ENCODE measurements at places on chromosomes 3 and 15. TPM values are rescaled to one million over a fixed set of nuclear protein-coding genes. Genes with fewer than 3 reads are reported as not detected.

- DNase-seq: no peak
Observed at GRCh38 chr15:23401627-23402026, 45.4 kb downstream of the GOLGA6L2 start.

GRCh38 chr15:63221346-63221745 is 31.9 kb downstream of the RAB8B start:
- DNase-seq: peak; percentile 56

DNA sequence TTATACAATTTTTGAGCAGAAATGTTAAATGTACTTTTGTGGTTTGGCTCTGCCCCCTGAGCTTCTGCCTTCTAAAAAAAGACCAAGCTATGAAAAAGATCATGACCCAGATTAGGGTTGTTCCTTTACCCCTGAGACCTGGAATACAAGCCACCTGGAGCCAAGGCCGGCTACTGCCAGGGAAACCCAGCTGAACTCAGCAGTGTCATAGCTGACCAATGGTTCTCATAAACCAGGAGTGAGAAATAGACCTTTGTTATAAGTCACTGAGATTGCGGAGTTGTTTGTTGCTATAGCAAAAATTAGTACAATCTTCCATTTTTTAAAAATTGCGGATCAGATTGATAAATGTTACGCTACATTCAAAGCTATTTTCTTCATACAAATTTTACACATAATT is 1261.7 kb downstream of the ROBO1 start:
- DNase-seq: no peak

GRCh38 chr3:127220497-127220896 is 27.6 kb downstream of the PRR23E start:
- DNase-seq: no peak

DNA sequence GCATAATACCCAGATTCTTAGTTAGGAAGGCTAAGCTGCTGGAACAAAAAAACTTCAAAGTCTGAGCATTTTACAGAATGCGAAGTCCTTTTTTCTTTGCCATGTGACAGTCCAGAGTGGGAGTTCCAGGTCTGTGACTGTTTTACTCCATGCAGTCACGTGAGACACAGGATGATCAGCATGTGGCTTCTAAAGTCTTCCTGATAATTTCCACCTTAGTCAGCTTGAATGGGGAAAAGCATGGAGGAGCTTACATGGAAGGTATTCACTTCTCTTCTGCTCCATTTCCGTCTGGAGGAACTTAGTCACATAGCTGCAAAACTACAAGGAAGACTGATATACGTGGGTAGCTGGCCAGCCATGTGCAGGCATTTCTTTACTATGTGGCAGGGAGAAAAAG is 1.7 kb downstream of the SNTN start:
- DNase-seq: peak; percentile 8

GRCh38 chr3:157088601-157089454 is 71.1 kb downstream of the CCNL1 start:
- peak; percentile 98 for DNase-seq

GRCh38 chr3:174318181-174318580 is 541.0 kb upstream of the NAALADL2 start:
- no peak for DNase-seq

DNA sequence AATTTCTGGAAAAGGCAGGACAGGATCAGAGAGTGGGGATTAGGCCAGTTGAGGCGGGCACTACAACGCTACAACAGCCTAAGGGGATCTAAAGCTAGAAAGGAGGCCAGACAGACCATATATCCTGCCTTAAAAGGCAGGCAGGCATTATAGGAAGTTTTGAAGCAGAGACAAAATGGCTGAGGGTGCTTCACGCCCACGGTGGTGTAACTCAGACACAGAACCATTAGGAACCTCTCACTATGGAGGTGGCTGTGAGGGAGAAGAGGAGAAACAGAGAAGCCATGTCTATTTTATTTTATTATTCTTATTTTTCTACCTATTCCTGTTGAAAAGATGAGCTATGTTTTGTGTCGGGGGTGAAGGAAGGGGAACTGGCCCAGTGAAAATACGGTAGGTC is 2.1 kb upstream of the USP4 start:
- DNase-seq: no peak

DNA sequence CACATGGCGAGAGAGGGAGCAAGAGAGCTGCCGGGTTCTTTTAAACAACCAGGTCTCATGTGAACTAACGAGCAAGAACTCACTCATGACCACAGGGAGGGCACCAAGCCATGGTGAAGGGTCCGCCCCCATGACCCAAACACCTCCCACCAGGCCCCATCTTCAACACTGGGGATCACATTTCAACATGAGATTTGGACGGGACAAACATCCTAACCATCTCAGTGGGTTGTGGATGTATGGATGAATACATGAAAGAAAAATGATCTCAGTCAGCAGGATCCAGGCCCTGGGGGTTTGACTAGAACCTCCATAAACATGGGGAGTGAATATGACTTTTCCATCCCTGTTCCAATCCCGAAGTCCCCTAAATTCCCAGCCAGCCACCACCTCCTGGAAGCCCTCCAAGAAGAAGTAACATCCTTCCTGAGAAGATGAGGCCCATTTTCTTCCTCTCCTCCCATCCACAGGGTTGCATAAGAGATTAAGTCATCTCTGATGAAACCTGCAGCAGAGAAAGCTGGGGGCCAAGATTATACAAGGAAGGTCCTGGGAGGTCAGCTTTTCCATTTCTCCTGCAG is 9.5 kb downstream of the CAV3 start:
- DNase-seq: peak; percentile 64

GRCh38 chr3:50208677-50209344 is 3.7 kb downstream of the SLC38A3 start:
- DNase-seq: no peak

GRCh38 chr3:128083980-128084674 is 31.9 kb downstream of the SEC61A1 start:
- DNase-seq: peak; percentile 43

DNA sequence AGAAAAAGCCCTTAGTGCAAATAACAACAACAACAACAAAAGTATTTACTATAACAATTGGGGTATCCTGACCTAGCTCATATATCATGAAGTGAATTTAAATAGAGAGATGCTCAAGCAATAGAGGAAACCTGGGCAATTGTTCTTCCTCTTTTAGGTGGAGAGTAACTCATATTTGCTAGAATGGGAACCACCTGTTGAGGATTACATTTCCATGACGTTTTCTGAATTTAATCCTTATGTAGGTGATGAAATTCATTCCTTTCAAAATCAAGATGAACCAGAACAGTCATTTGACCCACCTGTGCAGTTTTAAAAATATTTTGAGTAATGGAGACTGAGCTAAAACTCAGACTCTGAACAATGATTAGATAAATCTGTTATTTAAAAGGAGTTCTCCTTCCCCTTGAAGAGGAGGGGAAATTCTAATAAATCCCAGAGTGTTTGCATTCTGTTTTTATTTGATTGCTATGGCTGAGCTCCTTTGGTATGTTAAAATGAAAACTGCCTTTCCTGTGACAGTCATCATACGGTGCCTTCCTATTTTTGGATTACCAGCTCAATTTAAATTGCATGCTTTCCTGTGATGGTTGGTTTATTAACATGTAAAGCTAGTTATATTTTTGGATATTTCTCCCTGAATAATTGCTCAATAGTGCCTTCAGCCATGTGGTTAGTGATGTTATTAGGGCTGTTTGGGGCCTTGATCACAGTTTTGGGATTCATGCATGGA is 24.3 kb downstream of the VPS8 start:
- DNase-seq: no peak

DNA sequence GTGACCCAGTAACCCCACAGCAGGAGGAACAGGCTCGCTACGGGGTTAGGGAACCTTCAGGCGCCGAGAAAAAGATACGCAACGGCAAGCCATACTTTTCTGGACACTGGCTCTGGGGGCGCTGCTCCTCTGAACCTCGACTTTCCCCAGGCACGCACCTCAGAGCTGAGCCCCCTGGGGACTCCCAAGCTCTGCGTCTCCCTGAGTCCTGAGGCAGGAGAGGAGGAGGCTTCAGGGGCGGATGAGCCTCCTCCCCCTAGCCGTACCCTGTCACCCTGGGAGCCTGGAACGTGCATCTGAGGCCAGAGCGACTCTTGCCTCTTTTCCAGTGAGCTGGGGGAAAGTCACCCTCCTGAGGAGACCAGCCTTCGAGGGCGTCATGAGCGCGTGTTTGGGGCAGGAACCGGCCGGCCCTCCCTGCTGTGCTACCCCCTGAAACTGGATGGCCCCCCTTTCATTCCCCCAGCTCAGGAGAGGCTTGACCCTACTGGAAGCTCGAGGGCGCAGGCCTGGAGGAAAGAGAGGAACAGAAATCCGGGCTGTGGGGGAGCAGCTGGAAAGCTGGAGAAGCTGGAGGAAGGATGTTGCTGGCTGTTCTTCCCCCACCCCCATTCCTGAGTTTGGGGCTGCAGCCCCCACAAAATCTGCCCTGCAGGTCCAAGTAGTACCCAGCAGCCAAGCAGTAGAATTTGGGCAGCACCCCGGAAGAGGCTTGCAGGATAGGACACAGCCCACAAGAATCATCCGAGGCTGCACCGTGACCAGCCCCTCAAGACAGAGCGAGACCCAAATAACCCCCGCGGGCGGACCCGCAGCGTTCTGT is 25.1 kb upstream of the POLG start:
- no peak for DNase-seq

DNA sequence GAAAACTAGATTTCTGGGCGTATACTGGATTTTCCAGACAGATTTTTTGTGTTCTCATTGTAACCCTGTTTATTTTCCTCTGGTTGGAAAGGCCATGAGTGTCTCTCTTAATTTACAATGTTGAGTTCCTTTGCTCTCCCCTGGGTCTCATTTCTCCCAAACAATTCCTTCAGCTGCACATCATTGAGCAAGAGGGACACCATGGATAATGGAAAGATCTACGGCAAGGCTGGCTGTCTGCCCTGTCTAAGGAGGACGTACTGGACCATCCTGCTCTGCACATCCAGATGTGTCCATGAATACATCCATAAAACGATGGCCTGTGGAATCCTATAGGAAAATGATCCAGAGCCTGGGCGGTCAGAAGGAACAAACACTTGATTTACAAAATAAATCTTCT is 258.1 kb upstream of the MCTP2 start:
- DNase-seq: no peak

GRCh38 chr3:42698911-42699230 is 3.7 kb downstream of the HHATL start:
- no peak for DNase-seq

DNA sequence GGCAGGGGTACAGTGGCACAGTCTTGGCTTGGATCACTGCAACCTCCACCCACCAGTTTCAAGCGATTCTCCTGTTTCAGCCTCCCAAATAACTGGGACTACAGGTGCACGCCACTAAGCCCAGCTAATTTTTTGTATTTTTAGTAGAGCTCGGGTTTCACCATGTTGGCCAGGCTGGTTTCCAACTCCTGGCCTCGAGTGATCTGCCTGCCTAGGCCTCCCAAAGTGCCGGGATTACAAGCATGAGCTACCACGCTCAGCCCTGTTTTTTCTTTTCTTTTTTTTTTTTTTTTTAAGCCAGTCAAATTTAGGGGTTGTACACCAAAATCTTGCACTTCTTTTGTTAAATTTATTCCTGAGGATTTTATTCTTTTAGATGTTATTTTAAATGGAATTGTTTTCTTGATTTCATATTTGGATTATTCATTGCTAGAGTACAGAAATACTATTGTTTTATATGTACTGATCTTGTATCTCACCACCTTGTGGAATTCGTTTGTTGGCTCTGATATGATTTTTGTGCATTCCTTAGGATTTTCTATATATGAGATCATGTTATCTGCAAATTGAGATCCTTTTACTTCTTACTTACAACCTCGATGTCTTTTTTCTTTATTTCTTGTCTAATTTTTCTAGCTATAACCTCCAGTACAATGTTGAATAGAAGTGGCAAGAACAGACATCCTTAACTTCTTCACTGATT is 65.6 kb downstream of the ZNF609 start:
- peak; percentile 62 for DNase-seq

DNA sequence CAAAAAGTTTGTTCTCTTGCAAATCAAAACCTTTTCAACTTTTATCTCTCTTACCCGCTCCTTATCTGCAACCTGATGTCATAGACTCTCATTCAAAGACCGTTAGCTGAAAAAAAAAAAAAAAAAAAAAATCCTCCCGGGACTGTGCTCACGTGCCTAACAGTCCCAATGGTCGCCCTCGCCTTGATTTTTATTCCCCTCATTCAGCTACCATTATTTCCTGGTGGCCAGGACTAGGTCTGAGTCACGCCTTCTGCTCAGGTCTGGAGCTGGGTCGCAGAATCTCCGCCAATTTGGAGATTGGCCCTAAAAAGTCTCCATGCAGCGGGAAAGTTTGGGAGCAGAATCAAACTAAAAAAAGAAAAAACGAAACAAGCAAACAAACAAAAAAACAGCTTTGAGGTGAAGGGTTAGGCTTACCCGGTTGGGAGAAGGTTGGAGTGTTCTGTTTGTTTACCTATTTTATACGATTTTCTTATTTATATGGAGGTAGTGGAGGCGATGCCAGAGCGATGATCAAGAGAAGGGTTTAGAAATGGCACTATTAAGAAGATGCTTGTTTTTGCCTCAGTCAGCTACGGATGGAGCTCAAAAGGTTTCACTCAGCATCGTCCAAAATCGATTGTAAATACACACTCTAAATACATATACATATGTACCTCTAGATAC is 51.1 kb downstream of the ZIC4 start:
- DNase-seq: no peak

GRCh38 chr15:40850576-40851112 is 6.8 kb downstream of the SPINT1 start:
- no peak for DNase-seq

DNA sequence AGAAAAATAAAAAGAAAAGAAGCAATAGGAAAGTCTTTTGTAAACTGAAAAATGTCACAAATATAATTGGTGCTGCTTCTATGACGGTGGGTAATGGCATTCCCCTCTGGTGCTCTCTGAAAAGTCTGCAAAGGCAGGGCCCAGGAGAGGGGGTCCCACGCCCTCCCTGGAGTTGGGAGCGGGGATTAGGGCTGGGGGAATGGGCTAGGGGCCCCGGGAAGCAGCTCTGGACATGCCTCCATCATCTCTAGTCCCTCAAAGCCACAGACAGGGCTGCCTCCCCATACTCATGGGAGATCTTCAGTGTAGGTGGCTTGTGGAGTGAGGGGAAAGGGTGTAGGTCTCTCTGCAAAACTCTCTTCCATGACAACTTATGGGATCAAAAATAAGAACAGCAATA is 7.8 kb upstream of the RHCG start:
- no peak for DNase-seq

DNA sequence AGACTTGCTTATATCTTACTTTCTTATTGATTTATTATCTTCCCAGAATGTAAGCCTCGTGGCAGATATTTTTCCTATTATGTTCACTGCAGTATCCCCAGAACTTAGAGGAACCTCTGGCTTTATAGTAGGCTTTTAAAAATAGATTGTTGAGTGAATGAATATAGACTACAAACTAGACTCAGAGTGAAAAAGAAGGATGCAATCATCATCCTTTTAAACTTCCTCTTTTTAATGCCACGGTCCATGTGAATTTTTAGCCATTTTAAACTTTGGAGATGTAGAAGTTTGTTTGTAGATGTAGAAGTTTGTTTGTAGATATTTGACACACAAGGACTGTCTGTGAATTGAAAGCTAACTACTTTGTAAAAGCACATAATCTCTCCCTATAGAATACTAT is 7.2 kb upstream of the P2RY12 start:
- DNase-seq: no peak

ST3GAL6 gene
- total RNA-seq: 2.3 TPM

SCAMP5 gene
- 2.2 TPM for total RNA-seq

GCSAM gene
- not detected for total RNA-seq

SLC27A2 gene
- total RNA-seq: not detected

GOLGA8K gene
- not detected for total RNA-seq

EFCAB12 gene
- total RNA-seq: not detected

EMC7 gene
- 46.6 TPM for total RNA-seq

HES1 gene
- 0.81 TPM for total RNA-seq

ZNF502 gene
- 4.7 TPM for total RNA-seq

A4GNT gene
- not detected for total RNA-seq

RNF13 gene
- total RNA-seq: 52.7 TPM

CFAP100 gene
- not detected for total RNA-seq
